ENCODE measurements at places on chromosomes 2 and 18.
A peak's percentile ranks its signal among the peaks of the same experiment; 100 is the strongest.

DNA sequence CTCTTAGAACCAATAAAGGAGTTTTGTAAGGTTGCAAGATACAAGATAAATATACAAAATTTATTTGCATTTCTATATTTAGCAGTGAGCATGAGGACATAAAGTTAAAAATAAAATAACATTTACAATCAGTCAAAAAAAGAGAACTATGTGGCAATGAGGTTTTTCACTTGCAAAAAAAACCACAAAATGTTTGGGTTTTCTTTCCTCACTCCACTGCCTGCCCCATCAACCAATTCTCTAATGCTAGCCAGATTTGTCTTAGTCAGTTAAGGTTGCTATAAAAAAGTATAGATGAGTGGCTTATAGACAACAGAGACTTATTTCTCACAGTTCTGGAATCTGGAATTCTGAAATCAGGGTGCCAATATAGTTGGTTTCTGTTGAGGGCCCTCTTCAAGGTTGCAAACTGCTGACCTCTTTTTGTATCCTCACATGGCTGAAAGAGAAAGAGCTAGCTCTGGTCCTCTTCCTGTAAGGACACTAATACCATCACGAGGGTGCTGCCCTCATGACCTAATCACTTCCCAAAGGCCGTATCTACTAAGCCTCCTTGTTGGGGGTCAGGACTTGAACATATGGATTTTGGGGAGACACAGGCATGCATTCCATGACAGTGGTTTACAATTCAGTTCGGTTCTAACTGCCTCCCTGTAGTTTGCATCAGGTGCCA is 566.2 kb downstream of the GALR1 start:
- no peak for DNase-seq

DNA sequence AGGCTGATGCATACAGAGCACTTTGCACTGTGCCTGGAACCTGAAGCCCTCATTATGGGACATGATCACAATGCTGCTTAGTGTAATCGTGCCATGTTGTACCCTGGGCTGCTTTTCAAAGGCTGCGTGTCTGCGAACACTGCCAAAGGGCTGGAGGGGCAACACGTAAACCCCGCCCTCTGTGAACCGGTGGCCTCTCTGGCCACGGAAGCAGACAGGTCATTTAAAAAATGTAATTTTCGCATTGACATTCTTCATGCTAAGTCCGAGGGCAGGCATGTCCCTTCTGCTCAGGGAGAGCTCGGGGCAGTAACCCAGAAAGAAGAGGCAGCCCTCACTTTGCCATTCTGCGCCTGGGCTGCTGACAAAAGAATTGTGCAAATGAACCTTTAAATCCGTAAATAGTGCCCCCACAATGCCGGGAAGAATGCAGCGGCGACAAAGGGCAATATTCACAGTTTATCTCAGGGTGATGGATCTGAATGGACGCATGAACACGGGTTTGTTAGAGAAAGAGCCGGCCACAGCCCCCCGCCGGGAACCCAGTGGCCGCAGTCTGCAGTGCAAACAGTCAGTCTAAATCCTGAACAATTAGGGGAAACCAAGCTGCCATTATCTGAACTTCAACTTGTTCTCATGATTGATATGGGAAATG is 226.1 kb downstream of the MYCN start:
- DNase-seq: no peak

DNA sequence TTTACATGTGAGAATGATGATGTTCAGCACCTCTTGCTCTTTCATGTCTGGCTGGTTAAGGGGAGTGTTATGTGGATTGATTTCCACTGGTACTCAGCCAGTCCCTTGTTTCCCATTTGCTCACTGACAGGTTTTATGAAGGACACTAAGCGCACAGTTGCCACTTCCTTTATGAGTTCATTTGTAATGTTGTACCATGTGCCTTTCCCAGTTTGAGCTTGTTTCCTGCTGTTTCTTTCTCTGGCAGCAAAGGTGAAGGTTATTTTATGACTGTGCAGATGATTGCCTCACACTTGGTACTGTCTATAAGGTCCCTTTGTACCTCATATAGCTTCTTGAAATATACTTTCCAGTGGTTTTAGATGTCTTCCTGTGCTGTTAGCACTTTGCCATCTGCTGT is 1700.5 kb upstream of the TMEFF2 start:
- peak; percentile 12 for DNase-seq

DNA sequence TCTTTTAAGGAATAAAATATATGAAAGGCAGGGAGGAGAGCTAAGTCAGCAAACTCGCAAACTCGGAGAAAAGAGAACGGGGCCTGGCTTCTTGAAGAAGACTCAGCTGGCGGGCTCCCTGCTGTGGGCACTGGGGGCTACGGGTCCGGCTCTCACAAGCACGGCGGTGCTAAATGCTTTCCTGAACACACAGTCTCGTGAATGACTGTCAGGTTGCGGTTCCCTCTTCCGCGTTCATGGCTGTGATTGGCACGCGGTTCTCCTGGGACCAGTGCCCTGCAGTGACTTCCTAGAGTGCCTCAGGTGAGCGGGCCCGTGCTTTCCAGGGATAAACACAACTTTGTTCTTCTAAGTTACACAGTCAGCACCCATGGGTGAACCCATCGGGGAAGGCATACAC is 208.4 kb downstream of the HDAC4 start:
- no peak for DNase-seq

All from astrocyte of the spinal cord (primary cell).